ENCODE measurements at places on chromosomes 7 and 10.

GRCh38 chr7:140127360-140128127 lies 49.2 kb downstream of the KDM7A start:
- DNase-seq = no peak

- DNase-seq = no peak
Measured at GRCh38 chr10:96073722-96074121, 30.3 kb downstream of the CCNJ start.

- DNase-seq = no peak
Measured at GRCh38 chr7:20799566-20800366, 13.1 kb upstream of the SP8 start.

DNA sequence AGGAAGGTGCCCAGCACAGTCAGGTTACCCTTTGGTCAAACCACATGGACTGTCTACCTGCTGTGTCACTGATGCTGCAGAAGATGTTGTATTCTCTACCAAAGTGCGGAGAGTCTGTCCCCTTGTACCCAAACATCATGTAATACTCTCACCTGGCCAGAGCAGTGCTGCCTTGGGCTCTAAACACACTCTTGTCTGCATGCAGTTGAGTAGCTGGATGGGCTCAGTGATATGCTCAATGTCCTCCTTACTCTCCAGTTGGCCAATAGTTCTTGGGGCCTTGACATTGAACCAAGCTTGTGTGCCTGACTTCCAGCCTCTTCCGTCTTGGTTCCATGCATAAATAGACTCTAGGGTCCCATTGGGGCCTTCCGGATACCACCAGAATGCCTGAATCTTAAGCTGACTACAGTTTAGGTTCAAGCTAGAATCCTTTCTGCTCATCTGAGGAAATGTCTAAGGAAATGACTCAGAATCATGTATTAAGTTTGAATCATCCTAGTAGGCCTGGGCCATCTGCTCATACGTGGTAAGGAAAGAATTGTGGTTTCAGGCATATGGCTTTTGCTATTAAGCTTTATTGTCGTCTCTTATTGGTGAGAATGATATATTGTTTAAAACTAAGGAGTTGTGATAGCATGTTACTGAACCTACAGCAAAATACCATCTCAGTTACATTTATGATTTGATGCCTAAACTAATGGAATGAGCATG lies 118.0 kb downstream of the OTUD1 start:
- no peak for DNase-seq

- no peak for DNase-seq
Measured at GRCh38 chr10:95789902-95790301, 33.9 kb downstream of the ENTPD1 start.

DNA sequence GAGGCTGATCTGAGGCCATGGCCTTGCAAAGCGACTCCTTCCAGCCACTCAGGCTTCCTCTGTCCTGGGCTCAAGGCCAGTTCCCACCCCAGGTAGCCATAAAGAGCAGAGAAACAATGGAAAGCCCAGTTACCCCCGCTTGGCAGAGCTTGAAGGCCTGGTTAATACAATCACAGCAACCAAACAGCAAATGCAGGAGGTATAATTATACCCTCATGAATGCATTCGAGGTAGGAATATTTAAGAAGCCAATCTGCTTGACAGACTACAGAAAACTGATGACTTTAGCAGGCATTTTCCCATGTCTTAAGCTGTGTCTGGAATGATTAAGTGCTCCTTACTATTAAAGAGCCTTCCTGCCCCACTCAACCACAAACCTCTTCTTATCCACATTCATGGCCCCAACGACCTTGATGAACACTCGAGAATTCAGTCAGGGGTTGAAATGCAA lies 114.1 kb upstream of the MACROH2A2 start:
- peak; percentile 79 for DNase-seq
